NCI-H1436 (cell line): ENCODE measurements at places on chromosomes 1 and 21.

GRCh38 chr1:118338936-118339335 lies 153.9 kb upstream of the SPAG17 start:
- DNase-seq = no peak

GRCh38 chr1:9275567-9276034 lies 17.1 kb upstream of the SPSB1 start:
- no peak for DNase-seq

- DNase-seq = no peak
Measured at GRCh38 chr1:145707183-145707867, at the start of gene PDZK1. Gene PDZK1, minus strand, starts transcription at chr1:145707368. Its CDS starts 19,347 bp downstream, at chr1:145688021.

DNA sequence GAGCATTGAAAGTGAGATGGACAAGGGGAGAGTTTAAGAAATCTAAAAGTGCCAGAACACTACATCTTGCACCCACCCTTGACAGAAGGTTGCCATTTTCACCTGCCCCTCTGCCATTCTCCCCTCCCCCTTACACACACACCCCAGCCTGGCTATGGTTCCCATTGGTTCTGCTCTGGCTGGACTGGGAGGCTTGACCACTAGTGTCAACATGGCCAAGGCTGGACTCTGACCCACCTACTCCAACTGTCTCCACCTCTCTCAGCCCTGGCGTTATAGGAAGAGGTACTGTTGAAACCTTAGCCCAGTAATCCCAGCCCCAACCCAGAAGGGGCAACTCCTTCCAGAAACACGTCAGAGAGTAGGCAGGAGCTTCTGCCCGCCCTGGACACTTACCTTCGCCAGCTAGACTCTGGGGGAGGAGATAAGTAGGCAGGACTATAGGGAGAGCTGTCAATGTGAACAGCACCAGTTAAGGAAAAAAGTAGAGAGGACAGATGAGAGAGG lies 4.5 kb downstream of the CRTC2 start:
- DNase-seq = no peak

- DNase-seq = no peak
Measured at GRCh38 chr21:41207401-41208375, 39.7 kb downstream of the BACE2 start.

DNA sequence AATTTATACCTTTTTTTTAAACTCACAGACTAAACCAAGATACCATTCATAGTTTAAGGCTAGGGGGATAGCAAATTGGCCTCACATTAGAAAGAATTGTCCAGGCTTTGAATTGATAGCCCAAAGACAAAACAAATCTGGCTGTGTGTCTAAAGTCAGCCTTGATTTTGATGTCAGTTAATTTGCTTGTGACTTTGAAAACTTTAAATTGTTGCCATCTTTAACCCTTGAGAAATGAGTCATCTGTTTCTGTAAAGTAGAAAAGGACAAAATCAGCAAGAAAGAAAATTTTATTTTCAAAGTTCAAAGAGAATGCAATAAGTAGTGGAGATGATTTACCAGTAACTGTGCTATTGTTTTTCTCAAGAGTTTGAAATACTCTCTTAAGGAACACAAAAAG lies 184.5 kb downstream of the RGS7 start:
- no peak for DNase-seq

- DNase-seq = no peak
Measured at GRCh38 chr1:203451836-203452784, 23.5 kb upstream of the PRELP start.

DNA sequence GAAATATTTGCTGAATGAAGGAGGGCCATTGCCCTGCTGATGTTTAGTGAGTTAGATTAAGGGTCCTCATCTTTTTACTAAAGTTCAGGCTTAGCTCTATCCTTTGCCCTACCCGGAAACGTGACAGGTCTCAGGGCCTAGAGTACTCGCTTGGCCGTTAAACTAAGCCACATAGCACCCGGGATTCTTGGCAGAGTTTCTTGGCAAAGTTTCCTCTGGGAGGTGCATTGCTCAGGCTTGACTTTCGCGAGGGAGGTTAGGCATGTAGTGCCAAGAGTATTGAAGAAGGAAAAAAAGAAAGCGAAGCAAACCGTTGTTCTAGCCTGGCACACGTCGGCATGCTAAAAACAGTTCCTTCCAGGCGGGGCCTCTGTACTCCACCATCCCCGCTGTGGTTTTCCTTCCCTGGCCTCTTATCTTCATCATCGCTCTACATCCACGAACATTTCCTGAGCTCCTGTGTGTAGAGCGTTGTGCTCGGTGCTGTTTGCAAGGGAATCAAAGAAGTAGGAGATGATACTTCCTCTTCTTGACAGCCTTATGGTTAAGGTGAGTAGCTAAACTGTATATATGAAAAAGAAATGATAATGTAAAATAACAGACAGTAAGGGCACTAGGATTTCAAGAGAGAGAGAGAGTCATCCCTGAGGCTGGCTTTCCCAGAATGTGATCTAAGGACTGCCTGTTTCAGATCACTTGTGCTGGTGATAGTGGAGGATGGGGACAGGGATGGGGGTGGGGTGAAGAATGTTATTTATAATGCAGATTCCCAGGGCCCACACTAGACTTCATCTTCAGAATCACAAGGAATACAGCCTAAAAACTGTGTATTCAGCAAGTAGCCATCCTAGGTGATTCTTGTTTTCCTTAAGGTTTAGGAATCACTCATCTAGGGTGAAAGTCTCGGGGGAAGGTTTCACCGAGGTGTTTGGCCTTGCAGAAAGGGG lies 18.8 kb downstream of the RNF220 start:
- no peak for DNase-seq

GRCh38 chr1:201069636-201070035 lies 42.6 kb downstream of the CACNA1S start:
- peak; percentile 28 for DNase-seq

GRCh38 chr1:119316870-119317416 lies 51.6 kb upstream of the HAO2 start:
- no peak for DNase-seq
